RWPE1 (cell line): ENCODE measurements at places on chromosomes 7 and 10.

DNA sequence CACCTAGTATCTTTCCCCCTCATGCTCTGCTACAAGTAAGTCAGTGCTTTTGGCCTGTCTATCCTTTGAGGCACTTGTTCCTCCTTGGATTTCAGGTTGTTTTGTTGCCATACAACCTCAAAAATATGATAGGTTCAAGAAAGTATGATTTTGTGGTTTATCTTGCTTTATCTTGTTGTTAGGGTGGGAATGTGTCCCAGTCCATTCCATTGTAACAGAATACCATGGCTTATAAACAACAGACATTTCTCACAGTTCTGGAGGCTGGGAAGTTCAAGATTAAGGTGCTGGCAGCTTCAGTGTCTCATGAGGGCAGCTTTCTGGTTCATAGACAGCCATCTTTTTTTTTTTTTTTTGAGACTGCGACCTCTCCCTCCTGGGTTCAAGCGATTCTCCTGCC, 72.1 kb downstream of the TMEM270 start:
- no peak for DNase-seq

GRCh38 chr10:110360857-110361474, 56.2 kb upstream of the SMNDC1 start:
- DNase-seq, result no peak

DNA sequence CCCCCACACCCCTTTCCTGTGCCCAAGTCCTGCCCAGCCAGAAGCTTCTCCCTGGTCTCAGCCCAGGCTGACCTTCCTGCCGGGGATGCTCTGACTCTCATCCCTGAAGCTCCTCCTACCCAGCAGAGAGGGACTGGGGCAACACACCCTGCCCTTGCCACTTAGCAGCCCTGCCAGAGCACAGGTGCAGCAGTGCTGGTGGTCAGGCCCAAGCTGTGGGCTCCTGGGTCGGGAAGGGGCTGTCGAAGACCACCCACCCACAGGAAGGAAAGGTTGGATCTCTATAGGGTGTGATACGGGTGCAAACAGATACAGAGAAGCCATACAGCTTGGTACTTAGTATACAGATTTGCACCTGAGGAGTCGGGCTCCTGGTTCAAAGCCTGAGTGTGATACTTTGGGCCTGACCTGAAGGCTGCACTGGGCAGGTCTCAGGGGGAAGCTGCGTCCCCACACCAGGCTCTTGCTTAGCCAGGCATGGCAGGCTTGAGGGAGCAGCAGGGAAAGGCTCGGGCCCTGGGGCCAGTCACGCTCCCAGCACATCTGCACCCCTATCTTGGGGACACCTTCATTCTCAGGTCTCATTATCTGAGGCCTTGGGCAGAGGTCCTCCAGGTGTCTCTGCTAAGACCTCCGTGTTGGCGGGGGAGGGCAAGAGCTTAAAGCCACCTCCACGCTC, 47.3 kb downstream of the TCERG1L start:
- no peak for DNase-seq

DNA sequence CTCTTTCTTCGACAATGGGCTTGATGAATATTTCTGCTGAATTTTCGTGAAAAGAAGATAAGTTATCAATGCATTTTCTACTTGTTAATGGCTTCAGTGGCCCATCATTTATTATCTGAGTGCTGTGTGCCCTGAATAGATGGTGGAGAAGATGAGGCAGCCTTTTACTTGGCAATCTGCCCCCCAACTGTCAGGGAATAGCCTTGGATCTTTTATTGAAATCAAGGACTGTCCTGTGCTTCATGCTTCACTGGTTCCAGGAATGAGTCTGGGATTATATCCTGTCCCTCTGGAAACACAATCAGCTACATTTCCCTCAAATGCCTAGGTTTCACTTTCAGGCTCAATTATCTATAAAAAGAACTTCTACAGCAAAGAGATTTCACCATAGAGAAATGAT, 75.9 kb upstream of the NXPH1 start:
- no peak for DNase-seq

- DNase-seq, result no peak
Observed at GRCh38 chr10:93054486-93054885, 6.1 kb upstream of the CYP26C1 start.
